ENCODE measurements at places on chromosomes 4 and X. TPM values are rescaled to one million over a fixed set of nuclear protein-coding genes. Genes with fewer than 3 reads are reported as not detected.

The DIPK2B gene
- total RNA-seq, result not detected

DNA sequence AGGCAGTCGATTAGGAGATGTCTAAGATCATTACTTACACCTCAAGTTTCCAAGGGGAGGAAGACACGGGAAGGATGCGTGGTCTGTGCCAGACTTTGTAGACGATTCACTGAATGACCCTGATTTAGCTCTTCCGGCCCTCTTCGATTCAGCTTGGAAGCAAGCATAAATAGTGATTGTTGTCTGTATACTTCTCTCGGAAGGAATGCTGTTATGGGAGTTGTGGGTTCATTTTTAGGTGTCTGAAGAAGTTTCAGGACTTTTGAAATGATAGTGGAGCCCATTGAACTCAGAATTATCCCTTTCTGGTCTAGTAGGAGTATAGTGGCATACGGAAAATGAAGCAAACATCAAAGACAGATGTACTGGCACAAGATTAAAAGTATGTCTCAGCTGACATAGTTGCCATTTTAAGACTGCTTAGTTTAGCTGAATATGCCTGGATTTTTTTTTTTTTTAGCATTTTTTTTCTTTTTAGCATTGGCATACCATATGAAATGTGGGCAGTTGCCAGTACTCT is 1.0 kb upstream of the ANKRD17 start:
- H3K4me3 ChIP-seq, result peak overlapping the region; percentile 97
- peaks cover 8% of the 10 kb centered on the region for H3K4me1 ChIP-seq
- no peaks in the 10 kb centered on the region for H3K27me3 ChIP-seq
- H3K36me3 ChIP-seq, result peaks cover 43% of the 10 kb centered on the region
- no peak for DNase-seq
- H3K27ac ChIP-seq, result peak overlapping the region; percentile 98

GRCh38 chrX:68833855-68834331 is 5.1 kb downstream of the EFNB1 start:
- H3K4me3 ChIP-seq, result peak overlapping the region; percentile 17
- peaks cover 37% of the 10 kb centered on the region for H3K4me1 ChIP-seq
- peaks cover 23% of the 10 kb centered on the region for H3K36me3 ChIP-seq
- no peak for DNase-seq
- H3K27ac ChIP-seq, result no peak overlapping the region

- H3K36me3 ChIP-seq, result peaks cover 28% of the 10 kb centered on the region
- no peaks in the 10 kb centered on the region for H3K27me3 ChIP-seq
- peaks cover 47% of the 10 kb centered on the region for H3K4me1 ChIP-seq
- peak; percentile 71 for DNase-seq
- peak overlapping the region; percentile 95 for H3K27ac ChIP-seq
- H3K4me3 ChIP-seq, result peak overlapping the region; percentile 62
Observed at GRCh38 chrX:17590892-17591740, 146.2 kb upstream of the SCML1 start.

DNA sequence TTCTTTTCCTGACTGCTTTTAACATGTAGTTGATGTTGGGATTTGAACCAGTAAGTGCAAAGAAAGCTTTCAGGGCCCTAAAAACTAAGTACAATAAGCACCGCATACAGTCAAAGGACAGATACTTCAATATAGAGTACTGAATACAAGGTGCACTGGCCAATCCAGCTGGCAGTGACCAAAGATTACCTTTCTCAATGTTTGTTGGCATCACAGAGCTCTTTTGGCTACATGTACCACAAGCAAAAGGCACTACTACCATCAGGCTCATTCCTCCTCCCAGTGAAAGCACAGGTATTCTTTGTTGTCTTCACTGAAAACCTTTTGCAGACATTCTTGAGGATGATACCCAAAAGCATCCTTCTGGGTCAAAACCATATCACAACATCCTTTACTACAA is 65.2 kb upstream of the ZCCHC13 start:
- no peaks in the 10 kb centered on the region for H3K36me3 ChIP-seq
- no peaks in the 10 kb centered on the region for H3K27me3 ChIP-seq
- H3K4me1 ChIP-seq, result peaks cover 14% of the 10 kb centered on the region
- no peak overlapping the region for H3K27ac ChIP-seq
- DNase-seq, result no peak

DNA sequence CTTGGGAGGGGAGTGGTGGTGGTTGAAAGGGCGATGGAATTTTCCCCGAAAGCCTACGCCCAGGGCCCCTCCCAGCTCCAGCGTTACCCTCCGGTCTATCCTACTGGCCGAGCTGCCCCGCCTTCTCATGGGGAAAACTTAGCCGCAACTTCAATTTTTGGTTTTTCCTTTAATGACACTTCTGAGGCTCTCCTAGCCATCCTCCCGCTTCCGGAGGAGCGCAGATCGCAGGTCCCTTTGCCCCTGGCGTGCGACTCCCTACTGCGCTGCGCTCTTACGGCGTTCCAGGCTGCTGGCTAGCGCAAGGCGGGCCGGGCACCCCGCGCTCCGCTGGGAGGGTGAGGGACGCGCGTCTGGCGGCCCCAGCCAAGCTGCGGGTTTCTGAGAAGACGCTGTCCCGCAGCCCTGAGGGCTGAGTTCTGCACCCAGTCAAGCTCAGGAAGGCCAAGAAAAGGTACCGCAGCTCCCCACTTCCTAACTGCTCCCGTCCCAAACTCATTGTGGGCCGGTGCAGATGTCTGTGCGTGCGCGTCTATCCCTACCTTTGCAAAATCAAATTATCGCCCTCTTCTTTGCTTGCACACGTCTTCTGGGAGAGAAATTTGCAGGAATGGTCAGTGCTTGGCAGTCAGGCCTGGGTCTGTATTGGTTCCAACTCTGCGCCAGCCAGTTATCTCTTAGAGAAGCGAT is 533 bp downstream of the IL15 start:
- peak overlapping the region; percentile 98 for H3K4me3 ChIP-seq
- peaks cover 16% of the 10 kb centered on the region for H3K36me3 ChIP-seq

- DNase-seq, result no peak
- no peaks in the 10 kb centered on the region for H3K36me3 ChIP-seq
- no peak overlapping the region for H3K4me3 ChIP-seq
- no peaks in the 10 kb centered on the region for H3K4me1 ChIP-seq
- H3K27me3 ChIP-seq, result peaks cover 41% of the 10 kb centered on the region
Observed at GRCh38 chr4:1570291-1571164, 113.6 kb downstream of the FAM53A start.

DNA sequence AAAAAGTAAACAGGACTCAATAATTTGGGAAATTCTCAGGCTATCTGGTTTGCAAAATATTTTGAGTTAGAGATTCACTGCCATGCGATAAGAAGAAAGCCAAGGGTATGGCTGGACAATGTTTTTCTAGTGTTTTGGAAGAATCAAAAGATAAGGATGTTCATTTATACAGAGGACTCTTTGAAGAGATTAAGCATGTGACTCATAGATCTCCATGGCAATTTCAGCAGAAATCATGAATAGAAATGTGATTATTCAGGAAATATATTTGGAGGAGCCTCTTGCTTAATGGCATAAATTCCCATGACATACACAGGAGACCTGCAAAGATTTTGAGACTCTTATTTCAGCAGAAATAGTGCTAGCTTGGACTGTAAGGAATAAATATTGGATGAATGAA is 16.7 kb upstream of the FRAS1 start:
- no peaks in the 10 kb centered on the region for H3K27me3 ChIP-seq
- H3K4me1 ChIP-seq, result no peaks in the 10 kb centered on the region
- no peaks in the 10 kb centered on the region for H3K36me3 ChIP-seq

DNA sequence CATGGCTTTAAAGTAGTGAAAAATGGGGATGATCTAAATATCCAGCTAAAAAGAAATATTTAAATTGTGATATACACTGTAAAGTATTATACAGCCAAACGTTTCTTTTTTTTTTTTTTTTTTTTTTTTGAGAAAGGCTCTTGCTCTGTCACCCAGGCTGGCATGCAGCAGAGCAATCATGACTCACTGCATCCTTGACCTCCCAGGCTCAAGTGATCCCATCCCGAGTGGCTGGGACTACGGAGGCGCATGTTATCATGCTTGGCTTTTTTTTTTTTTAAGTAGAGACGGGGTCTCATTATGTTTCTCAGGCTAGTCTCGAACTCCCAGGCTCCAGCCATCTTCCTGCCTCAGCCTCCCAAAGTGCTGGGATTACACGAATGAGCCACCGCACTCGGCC is 17.1 kb downstream of the SMIM14 start:
- H3K4me3 ChIP-seq, result no peak overlapping the region
- DNase-seq, result peak; percentile 14
- H3K27me3 ChIP-seq, result no peaks in the 10 kb centered on the region
- H3K36me3 ChIP-seq, result no peaks in the 10 kb centered on the region
- no peaks in the 10 kb centered on the region for H3K4me1 ChIP-seq
- no peak overlapping the region for H3K27ac ChIP-seq

The SUPT20HL2 gene
- total RNA-seq, result not detected

- H3K36me3 ChIP-seq, result no peaks in the 10 kb centered on the region
- H3K27ac ChIP-seq, result no peak overlapping the region
Observed at GRCh38 chrX:120768254-120768653, 107.4 kb downstream of the CT47B1 start.

The TKTL2 gene
- 0.15 TPM for total RNA-seq

DNA sequence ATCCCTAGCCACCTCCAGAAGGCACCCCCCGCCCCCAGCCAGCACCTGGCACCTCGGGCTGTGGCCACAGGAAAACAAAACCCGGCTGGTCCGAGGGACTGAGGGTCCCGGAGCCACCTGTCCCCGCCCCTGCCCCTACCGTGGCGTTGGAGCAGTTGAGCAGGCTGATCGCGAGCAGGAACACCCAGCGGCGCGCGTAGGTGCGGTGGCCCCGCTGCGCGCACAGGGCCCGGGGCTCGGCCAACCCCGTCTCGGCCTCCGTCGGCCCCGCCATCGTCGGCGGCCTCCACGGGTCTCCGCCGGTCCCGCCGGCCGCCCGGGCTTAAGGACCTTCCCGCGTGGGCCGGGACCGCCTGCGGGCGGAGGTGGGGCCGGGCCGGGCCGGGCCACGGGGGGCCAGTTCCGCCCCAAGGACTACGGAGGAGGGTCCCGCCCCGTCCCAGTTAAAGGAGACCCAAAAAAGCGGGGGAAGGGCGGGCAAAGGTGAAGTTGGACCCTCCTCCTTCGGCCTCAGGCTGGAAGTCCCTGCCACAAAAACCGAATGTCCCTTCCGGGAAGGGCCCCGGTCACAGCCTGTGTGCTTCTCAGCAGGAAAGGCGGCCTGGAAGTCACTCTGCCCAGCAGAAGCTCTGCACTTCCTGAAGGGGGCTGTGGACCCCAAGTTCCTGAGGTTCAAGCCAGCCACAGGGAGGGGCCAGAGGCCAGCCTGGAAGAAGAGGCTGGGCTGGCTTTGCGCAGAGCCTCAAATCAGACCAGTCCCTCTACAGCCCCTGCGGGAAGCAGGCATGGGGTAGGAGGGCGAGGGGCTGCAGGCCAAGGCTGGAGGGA is at the start of gene SLC49A3:
Gene SLC49A3, minus strand, starts transcription at position 298 of the 828 bp plus-strand sequence. Its CDS starts 24 bp downstream, at position 274.
- DNase-seq, result no peak
- H3K27me3 ChIP-seq, result no peaks in the 10 kb centered on the region
- peaks cover 7% of the 10 kb centered on the region for H3K4me1 ChIP-seq

The FMR1NB gene
- not detected for total RNA-seq

DNA sequence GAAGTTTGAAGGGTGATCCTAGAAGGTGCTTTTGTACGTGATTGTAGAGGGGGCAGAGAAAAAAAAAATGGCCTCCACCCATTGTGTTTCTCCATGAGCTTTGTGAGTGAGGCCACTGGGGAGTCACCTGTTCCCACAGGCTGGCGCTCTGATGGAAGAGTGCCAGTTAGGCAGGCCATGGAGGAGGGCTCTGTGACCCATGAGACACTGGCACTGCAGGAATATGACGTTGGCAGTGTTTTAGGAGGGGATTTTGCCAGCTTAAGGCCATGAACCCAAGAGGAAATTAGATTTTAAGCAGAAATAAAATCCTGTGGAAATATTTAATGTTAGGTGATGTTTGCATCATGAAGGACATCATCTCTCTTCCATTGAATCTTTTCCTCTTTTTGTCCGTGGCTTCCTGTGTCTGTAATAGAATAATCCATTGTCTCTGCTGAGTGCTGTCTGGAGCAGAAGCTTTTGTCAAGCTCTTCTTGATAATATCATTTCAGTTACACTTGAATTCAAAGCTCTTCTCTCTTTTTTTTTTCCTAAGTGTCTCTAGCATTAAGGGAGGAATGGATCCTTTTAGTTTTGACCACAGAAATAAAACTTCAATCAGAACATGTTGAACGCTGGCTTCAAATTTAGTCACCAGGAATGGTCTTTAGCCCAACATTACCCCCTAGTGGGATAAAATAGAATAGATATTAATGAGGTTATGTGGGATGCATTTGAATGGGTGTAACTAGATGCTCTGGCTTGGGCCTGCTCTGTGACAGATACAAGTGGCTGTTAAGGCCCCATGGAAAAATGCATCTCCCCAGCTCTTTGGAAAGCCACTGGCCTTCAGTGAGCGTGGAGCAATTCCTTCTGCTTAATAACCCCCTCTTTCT is 41.0 kb upstream of the UCP1 start:
- H3K4me1 ChIP-seq, result no peaks in the 10 kb centered on the region
- H3K36me3 ChIP-seq, result no peaks in the 10 kb centered on the region
- H3K27ac ChIP-seq, result no peak overlapping the region
- H3K4me3 ChIP-seq, result no peak overlapping the region
- no peaks in the 10 kb centered on the region for H3K27me3 ChIP-seq

- no peak for DNase-seq
- H3K27ac ChIP-seq, result no peak overlapping the region
- H3K36me3 ChIP-seq, result no peaks in the 10 kb centered on the region
- H3K27me3 ChIP-seq, result no peaks in the 10 kb centered on the region
- no peaks in the 10 kb centered on the region for H3K4me1 ChIP-seq
Observed at GRCh38 chr4:37620176-37620575, 66.0 kb downstream of the RELL1 start.

The SH2D1A gene
- not detected for total RNA-seq

DNA sequence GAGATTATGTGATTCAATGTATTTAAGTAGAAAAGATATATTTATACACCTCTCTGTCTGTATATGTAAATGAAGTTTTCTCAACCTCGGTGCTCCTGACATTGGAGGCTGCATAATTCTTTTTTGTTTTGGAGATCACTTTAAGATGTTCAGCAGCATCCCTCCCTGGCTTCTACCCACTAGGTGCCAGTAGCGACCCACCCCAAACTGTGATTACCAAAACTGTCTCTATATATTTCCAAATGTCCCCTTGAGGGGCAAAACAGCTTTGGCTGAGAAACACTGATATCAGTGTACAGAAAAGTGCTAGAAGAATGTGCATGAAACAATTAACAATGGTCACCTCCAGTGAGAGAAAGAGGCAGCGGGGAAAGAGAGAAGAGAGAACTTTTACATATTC is 51.2 kb downstream of the DCX start:
- no peaks in the 10 kb centered on the region for H3K36me3 ChIP-seq
- no peaks in the 10 kb centered on the region for H3K4me1 ChIP-seq
- no peak overlapping the region for H3K27ac ChIP-seq
- DNase-seq, result no peak

GRCh38 chr4:858831-859451 is 33.0 kb upstream of the CPLX1 start:
- H3K4me1 ChIP-seq, result no peaks in the 10 kb centered on the region
- H3K27me3 ChIP-seq, result no peaks in the 10 kb centered on the region
- no peak overlapping the region for H3K4me3 ChIP-seq
- DNase-seq, result no peak

GRCh38 chr4:156672492-156673305 is 298.9 kb downstream of the PDGFC start:
- DNase-seq, result no peak
- no peak overlapping the region for H3K27ac ChIP-seq
- H3K4me1 ChIP-seq, result peaks cover 8% of the 10 kb centered on the region
